ENCODE measurements at places on chromosomes 13 and 19.

- no peak for DNase-seq
Measured at GRCh38 chr19:19039901-19040300, 6.5 kb downstream of the ARMC6 start.

DNA sequence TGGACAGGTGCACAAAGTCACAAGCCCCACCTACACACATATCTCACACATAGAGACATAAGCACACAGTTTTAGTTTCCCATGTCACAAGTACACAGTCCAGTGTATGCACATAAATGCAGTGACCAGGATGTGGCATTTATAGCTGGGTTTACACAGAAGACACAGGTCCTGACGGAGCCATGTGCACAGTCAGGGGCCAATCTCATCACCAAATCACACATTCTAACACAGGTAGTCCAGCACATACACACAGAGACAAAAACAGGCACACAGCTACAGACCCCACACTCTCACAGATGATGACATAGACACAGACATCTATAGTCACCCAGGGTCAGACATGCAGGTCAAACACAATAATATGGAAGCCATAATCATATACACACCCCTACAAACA lies 2.1 kb downstream of the NUMBL start:
- no peak for DNase-seq

DNA sequence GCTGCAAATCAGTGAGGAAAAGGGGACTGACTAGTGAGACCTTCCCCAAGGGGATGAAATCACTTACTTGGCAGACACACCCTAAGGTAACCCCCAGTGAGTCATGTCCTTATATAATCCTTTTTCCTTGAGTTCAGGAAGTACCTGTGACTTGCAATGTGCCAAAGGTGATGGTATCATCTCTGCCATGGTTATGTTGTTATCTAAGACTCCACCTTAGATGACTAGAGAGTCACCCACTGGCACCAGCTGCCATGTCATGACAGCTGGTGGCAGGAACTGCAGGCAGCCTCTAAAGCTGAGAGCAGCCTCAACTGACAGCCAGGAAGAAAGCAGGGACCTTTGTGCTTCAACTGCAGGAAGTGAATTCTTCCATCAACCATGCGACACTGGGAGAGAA lies 12.5 kb downstream of the PBX4 start:
- DNase-seq, result peak; percentile 40

GRCh38 chr19:55228403-55229031 lies at the start of gene TMEM86B:
TSS of gene TMEM86B (minus strand) at chr19:55228763. CDS start at chr19:55228741, 22 bp downstream.
- DNase-seq, result no peak

DNA sequence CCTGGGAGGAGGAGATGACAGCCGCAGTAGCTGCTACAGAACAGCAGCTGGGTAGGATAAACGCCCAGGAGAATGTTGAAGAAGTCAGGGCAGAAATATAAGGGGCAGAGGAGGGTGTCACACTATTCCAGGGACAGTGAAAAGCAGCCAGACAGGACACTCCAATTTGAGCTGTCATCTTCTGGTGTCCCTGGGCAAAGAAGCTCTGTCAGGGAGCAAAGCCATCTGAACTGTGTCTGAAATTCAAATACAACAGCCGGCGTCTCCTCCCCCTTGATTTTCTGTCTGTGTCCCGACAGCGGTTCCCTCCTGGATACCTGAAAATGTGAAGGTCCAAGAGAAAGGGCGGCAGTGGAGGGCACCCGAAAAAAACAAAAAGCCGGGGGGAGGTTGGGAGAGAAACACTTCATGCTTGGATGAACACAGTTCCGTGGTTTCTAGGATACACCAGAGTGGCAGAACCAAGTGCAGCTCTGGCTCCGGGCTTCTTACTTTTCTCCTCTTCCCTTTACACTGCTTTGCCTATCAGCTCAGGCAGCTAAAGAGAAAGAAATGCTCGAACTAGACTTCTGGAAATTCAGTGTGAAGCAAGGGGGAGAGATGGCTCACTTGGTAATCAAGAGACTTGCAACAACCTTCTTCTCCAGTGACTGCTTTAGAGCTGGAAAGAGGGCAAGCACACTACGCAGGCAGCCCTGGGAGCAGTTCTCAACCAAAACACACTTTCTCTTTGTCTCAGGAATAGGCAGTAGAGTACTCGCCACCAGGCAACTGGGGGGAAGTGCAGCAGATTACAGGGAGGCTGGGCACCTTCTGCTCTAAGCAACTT lies 465.6 kb downstream of the ITGBL1 start:
- DNase-seq, result no peak

DNA sequence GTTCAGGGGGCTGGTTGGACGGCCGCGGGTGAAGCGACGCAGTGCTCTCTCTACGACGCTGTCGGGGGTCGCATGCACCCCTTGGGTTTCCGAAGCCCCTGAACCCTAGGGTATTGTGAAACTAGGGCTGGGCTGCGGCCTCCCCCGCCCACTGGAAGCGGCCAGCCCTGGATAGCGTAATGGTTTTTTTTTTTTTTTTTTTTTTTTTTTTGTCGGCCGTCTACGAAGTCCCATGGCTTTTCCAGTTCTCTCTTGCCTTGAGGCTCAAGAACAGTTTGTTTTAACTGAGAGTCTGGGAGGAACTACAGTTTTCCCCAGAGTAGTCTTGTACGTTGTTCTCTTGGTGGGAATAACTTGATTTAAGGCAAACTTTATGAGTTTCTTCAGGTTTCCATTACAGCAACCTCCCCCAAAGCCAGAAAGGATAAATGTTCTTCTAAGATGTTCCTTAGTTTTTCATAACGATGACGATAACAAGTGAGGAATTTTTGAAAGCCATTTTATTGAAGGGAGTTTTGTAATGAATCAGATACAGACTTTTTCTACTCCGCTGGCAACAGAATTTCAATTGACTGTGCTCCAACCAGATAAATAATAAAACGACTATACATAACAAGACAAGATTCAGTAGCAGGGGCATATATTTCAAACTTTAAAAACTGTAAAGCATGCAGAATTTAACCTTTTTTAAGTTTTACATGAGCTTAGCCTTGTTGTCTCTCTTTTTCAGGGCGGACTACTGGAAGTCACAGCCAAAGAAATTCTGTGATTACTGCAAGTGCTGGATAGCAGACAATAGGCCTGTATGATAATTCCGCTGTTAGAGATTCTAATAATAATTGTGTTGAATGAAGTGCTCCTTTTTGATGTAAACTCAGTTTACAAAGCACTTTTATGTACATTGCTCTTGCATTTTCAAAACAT lies 867 bp downstream of the WBP4 start:
- no peak for DNase-seq

DNA sequence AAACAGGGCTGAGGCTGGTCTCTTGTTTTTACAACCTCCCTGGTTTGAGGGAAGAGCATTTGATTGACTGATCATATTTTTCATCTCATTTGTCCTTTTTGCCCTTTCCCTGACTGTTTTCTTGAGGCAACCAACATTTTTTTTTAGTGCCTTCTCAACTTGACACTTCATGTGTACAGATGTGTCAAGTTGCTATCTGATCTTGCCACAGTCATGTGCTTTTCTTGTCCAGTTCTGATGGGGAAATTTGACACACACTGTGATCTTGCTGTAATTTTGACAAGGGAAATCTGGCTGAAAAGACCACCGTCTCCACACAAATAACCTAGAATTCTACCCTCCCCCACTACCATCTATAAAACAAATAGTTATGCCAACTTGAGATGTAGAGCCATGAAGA lies 329.6 kb downstream of the KCTD12 start:
- DNase-seq, result no peak

DNA sequence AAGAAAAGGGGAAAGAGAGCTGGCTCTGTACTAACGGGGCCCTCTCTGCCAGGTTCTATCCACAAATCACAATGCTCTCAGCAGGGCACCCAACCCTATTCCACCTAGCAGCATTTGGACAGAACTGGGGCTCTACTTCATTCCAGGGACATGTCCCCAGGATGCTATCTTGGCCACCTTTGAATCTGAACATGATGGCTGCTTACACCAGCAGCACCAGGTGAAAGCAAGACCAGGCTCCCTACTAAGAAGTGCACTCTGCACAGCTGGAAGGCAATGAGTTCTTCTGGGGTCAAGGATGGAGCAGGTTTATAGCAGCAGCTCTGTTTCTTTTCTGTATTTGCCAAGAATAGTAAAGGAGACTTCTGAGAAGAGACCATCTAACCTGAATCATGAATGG lies 222.4 kb downstream of the DACH1 start:
- no peak for DNase-seq

GRCh38 chr19:47417107-47417745 lies 2.1 kb downstream of the MEIS3 start:
- no peak for DNase-seq

GRCh38 chr19:50657222-50657669 lies 8.0 kb downstream of the C19orf81 start:
- DNase-seq, result no peak

- no peak for DNase-seq
Measured at GRCh38 chr19:54229146-54229545, 6.3 kb upstream of the LILRB3 start.

DNA sequence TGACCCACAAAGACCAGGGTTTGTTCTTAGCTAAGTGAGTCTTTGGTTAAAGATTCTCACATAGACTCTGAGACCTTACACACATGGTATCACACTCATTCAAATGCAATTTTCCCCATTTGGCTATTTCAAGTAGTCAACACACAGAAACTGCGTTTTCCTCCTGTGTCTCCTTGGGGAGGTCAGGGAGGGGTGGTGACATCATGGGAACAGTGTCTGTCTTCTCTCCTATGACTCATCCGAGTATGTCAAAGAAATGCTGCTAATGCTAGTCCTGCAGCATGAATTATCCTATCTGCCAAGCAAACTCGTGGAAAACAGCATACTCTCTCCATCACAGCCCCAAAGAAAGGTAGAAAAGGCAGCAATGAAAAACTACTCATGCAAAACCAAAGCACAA lies 100.2 kb downstream of the ENOX1 start:
- DNase-seq, result no peak

DNA sequence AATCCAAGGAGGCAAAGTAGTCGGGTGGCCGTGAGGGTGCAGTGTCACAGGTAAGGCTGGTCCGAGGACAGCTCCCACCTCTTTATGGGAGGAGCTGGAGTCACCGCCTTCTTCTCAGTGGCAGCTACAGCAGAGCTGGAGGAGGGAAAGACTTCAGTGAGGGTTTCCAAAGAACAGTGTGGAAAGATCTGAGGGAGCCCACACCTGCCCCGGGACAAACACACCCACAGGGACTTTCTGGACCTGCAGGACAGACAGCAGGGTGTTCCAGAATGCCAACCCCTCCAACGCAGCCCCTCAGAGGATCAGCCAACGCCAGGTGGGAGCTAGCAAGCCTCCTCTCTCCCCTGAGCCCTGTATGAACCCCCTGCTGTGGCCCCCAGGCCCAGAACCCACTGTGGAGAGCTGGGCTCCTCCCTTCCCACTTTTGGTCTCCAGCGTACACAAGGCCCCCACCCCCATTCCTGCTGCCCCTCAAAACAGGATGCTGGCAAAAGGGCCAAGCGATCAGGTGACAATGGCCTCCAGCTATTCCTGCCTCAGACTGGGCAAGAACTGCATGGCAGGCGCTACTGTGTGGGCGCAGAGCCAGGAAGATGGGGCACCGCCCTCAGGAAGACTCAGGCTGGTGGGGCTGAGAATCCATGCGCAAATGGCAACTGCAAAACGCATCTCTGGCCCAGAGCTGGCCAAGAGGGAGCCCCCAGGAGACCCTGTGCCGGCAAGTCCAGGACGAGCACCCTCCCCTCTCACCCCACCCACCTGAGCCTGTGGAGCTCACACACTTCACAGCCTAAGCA lies 3.5 kb upstream of the CD320 start:
- DNase-seq, result no peak

DNA sequence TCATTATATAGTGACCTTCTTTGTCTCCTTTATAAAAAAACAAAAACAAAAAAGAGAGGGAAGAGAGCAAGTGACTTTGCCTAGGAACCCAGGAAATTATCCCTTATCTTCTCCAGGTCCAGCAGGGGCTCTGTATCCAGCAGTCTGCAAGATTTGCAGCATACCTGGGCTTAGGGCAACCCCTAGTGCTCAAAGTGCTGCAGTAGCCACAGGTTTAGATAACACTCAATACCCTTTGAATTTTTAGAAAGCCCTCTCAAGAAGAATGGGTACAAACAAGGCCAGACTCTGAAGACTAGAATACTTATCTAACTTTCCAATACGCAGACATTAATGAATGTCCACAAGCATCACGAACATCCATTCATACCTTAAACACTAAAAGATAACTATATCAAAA lies 43.2 kb downstream of the CCNA1 start:
- no peak for DNase-seq

GRCh38 chr13:85137516-85137915 lies 661.7 kb downstream of the SLITRK6 start:
- DNase-seq, result no peak

- no peak for DNase-seq
Measured at GRCh38 chr19:41904118-41904870, 21.3 kb downstream of the ARHGEF1 start.

DNA sequence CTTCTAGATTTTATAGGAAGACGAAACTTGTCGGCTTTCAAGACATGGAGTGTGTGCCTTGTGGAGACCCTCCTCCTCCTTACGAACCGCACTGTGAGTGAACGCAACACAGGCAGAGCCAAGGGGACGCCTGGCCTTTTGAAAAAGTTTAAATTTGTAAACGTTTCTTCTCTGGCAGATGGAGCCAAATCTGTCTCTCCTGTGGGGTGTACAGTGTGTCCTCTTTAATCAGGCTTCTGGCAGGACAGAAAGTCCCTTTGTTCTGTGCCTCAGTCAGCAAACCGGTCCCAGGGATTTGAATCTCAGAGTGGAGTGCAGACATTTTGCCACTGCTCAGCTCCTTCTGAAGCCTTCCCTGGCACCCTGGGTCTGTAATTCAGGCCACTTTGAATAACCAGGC lies 56.5 kb downstream of the TNFRSF19 start:
- DNase-seq, result no peak

- DNase-seq, result no peak
Measured at GRCh38 chr13:77620138-77620537, 77.3 kb upstream of the SLAIN1 start.

DNA sequence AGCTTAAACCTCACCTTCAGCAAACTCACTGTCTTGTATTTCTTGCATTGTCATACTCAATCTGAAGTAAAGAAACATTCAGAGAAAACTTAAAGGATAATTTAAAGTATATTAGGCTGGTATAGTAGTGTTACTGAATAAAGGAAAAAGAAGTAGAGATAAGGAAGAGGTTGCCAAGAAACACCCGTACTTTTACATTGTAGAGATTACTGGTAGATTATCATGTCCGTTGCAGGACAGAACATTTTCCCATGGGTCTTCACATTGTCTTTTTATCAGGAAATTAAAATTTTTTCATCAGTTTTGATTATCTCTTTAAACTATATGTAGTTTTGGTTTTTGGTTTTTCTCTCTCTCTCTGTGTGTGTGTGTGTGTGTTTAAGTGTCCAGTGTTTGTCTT lies 19.9 kb upstream of the GPR183 start:
- no peak for DNase-seq

- DNase-seq, result peak; percentile 78
Measured at GRCh38 chr19:33134571-33135041, 2.7 kb downstream of the WDR88 start.
